ENCODE measurements at places on chromosomes 7 and 10. TPM values are rescaled to one million over a fixed set of nuclear protein-coding genes. Genes with fewer than 3 reads are reported as not detected.
A peak's percentile ranks its signal among the peaks of the same experiment; 100 is the strongest.

- no peaks in the 10 kb centered on the region for H3K36me3 ChIP-seq
- H3K4me1 ChIP-seq = no peaks in the 10 kb centered on the region
- H3K27ac ChIP-seq = no peak overlapping the region
- no peaks in the 10 kb centered on the region for H3K27me3 ChIP-seq
- no peak overlapping the region for H3K4me3 ChIP-seq
Measured at GRCh38 chr7:152617056-152617455, 58.9 kb downstream of the XRCC2 start.

GRCh38 chr7:36986948-36987724, 262.8 kb upstream of the AOAH start:
- peak; percentile 44 for DNase-seq
- H3K4me1 ChIP-seq = peaks cover 4% of the 10 kb centered on the region
- H3K27ac ChIP-seq = no peak overlapping the region
- H3K27me3 ChIP-seq = no peaks in the 10 kb centered on the region

GRCh38 chr7:7664291-7664690, 23.7 kb downstream of the UMAD1 start:
- no peak for DNase-seq
- no peak overlapping the region for H3K27ac ChIP-seq
- no peaks in the 10 kb centered on the region for H3K27me3 ChIP-seq
- H3K36me3 ChIP-seq = no peaks in the 10 kb centered on the region
- H3K4me3 ChIP-seq = no peak overlapping the region

DNA sequence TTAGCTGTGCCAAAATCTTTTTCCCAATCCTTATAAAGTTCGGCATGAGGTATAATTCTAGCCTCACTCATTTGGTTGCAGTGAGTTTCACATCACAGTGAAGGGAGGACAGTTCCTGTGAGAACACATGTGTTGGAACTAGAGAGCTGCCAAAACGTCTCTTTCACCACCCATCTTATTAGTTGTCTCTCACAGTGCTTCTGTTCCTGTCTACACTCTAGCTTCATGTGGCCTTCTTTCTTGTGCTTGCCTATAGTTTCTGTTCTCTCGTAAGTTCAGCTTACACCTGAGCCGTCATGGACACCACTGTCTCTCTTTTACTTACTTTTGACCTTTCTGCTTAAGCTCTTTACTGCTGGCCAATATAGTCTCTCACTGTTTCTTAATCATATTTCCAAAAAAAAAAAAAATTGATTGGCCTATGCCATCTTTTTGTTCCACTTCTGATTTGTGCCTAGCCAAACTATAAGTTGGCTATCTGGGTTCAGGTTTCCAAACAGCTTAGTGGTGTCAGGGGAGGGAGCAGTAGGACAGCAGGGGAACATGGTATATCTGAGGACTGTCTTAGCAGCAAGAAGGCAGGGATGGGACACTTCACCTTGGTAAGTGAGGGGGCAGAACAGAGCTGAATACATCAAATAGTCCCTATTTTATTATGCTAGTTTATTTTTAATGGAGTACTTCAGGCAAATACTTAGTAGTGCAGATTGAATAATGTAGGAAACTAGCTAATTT, 38.0 kb downstream of the ZNRF2 start:
- H3K4me1 ChIP-seq = peaks cover 43% of the 10 kb centered on the region
- no peaks in the 10 kb centered on the region for H3K36me3 ChIP-seq
- DNase-seq = no peak
- H3K27ac ChIP-seq = peak overlapping the region; percentile 30

GRCh38 chr10:131729938-131730660, 170.7 kb upstream of the PPP2R2D start:
- no peaks in the 10 kb centered on the region for H3K27me3 ChIP-seq
- H3K36me3 ChIP-seq = no peaks in the 10 kb centered on the region
- H3K4me1 ChIP-seq = no peaks in the 10 kb centered on the region
- H3K4me3 ChIP-seq = no peak overlapping the region
- no peak for DNase-seq

DNA sequence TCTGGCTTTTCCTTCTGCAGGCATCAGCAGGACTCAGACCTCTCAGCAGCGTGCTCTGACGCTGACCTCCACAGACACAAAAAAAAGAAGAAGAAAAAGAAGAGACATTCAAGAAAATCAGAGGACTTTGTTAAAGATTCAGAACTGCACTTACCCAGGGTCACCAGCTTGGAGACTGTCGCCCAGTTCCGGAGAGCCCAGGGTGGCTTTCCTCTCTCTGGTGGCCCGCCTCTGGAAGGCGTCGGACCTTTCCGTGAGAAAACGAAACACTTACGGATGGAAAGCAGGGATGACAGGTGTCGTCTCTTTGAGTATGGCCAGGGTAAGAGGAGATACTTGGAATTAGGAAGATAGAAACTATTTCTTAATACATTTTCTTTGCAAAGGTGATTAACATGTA, 115.7 kb downstream of the CYTH3 start:
- no peak overlapping the region for H3K4me3 ChIP-seq
- H3K27me3 ChIP-seq = no peaks in the 10 kb centered on the region
- DNase-seq = no peak
- H3K36me3 ChIP-seq = peaks cover 68% of the 10 kb centered on the region

DNA sequence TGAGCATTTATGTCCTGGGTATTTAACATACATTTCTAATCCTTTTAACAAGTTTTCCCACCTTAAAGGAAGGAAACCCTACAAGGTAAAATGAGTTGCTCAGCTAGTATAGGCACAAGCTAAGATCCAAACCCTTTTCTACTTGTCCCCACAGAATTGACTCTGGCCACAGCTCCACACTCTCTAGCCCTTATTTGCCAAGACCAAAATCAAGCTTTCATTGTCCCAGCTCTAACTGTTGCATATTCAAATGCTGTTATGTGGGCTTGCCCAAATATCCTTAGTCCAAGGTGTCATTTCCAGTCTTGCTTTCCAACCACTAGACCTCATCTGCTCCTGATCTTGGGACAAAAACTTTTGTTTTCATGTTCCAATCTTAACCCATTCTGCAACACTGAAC, 31.3 kb upstream of the LSM8 start:
- no peaks in the 10 kb centered on the region for H3K27me3 ChIP-seq
- H3K36me3 ChIP-seq = no peaks in the 10 kb centered on the region
- no peak for DNase-seq
- no peak overlapping the region for H3K27ac ChIP-seq

DNA sequence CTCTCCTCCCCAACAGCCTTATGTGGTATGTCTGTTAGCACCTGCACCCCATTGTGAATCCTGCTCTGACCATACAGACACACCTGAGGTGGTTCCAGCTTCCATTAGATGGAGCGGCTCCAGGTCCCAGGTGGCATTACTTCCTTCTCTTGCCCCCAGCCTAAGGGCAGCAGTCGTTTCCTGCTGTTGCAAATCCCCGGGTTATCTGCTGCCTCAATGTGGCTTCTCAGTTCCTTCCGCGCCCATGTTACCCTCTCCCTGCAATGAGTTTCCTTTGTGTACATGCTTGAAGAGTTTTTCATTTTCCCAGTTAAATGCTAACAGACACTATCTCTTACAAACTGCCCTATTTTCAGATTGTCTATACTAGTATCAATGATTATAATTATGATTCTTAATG, 62.8 kb upstream of the PRKCQ start:
- no peak overlapping the region for H3K4me3 ChIP-seq
- no peaks in the 10 kb centered on the region for H3K27me3 ChIP-seq
- H3K27ac ChIP-seq = no peak overlapping the region
- no peaks in the 10 kb centered on the region for H3K36me3 ChIP-seq
- no peak for DNase-seq

DNA sequence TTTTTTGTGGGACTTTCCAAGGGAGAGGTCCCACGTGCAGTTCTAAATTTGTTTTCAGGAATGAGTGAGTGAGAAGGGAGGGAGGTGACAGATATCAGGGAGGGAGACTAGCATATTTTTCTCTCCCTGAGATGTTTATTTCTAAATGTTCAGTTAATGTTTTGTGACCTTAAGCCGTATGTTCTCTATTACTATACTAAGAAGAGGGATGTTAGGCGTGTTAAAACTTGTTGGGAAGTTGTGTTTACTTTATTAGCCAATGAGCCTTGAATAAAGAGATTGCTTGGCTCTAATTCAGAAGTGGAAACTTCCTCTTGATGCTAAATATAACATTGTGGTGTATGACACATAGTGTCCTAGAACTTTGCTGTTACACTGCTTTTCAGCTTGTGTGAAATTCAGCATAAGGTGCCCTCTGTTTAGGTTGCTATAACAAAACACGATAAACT, 37.3 kb downstream of the DNAH11 start:
- no peaks in the 10 kb centered on the region for H3K36me3 ChIP-seq
- peaks cover 5% of the 10 kb centered on the region for H3K4me1 ChIP-seq
- H3K27ac ChIP-seq = peak overlapping the region; percentile 80
- H3K27me3 ChIP-seq = no peaks in the 10 kb centered on the region
- H3K4me3 ChIP-seq = no peak overlapping the region

DNA sequence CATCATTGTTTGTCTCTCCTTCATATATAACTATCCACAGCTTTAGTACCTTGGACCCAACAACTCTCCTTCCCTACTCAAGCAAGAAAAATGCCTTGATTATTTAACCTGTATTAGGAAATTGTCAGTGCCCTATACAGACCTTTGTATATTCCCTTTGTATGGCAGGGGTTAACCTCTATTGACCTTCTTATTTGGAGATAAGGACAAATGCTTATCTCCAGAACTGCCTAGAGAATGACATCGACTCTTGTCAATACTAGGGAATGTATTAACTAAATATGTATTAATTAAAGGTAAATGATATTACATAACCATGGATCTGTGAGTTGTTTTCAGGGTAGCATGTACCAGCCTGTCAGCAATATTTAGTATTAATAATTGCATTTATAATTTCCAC, 10.4 kb upstream of the AKR1D1 start:
- no peaks in the 10 kb centered on the region for H3K36me3 ChIP-seq
- H3K27me3 ChIP-seq = no peaks in the 10 kb centered on the region
- H3K4me3 ChIP-seq = no peak overlapping the region
- no peak overlapping the region for H3K27ac ChIP-seq
- no peaks in the 10 kb centered on the region for H3K4me1 ChIP-seq

The CALHM3 gene
- not detected for total RNA-seq

The SEMA3C gene
- total RNA-seq = 58.5 TPM

Measured in gastrocnemius medialis (tissue), 4 donors.